ENCODE measurements at places on chromosomes 2 and 18.
A peak's percentile ranks its signal among the peaks of the same experiment; 100 is the strongest.

DNA sequence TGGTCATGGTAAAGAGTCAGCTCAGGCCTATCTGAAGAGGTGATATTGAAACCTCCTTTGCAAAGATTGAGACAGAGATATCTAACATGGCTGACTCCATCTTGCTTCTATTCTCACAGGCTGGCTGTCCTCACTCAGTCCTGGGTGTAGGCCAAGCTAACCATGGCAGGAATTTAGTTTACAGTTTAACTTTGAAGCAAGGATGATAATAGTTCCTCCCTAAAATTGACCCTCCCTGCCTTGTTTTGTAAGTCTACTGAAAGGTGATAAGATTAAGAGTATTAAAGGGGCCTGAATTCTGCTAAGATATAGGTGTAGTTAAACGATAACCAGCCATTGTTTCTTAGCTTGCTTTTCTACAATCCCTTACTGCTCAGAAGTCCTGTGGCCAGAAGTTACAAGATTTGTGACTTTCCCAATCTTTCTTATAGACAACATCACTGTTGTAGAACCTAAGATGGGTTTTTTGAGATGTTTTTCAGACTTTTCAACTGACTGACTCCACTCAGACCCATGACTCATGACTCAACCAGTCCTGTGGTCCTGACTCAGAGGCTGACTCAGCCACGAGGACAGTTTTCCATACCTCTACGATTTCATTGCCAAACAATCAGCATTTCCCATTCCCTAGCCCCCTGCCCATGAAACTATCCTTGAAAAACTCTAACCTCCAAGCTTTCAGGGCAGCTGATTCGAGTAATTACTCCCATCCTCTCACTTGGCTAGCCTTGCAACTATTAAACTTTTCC, 195.7 kb upstream of the SESTD1 start:
- DNase-seq, result peak; percentile 34

GRCh38 chr2:199751492-199752120, 99.4 kb downstream of the FTCDNL1 start:
- no peak for DNase-seq

- no peak for DNase-seq
Observed at GRCh38 chr2:11371092-11371937, 26.9 kb upstream of the ROCK2 start.

- DNase-seq, result no peak
Observed at GRCh38 chr2:112310906-112311305, 35.5 kb downstream of the ZC3H6 start.

GRCh38 chr2:240513549-240514287, 44.1 kb downstream of the ANKMY1 start:
- DNase-seq, result peak; percentile 84

GRCh38 chr18:9868857-9869714, 16.7 kb upstream of the TXNDC2 start:
- no peak for DNase-seq

- DNase-seq, result no peak
Observed at GRCh38 chr2:77028032-77028600, 494.1 kb downstream of the LRRTM4 start.

DNA sequence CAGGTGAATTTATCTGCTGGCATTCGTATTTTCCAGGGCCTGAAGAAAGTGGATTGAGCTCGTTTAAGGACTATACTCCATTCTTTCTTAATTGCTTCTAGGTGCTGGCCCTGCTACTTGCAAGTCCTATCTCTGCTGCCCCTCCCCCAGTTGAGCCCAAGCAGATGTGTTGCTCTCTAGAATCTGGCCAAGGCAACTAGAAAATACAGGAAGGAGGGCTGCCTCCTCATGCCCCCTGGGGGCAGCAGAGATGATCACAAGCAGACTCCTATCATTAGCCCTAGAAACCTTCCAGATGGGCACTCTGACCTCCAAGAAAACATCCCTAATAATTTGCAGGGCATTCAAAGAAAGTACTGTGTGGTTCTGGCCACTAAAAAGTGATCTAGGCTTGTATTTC, 72.5 kb upstream of the CYP26B1 start:
- no peak for DNase-seq

GRCh38 chr18:37565101-37565976, at the start of gene CELF4:
TSS of gene CELF4 (minus strand) at chr18:37565798.
- DNase-seq, result no peak

GRCh38 chr2:105790461-105791149, 45.9 kb downstream of the NCK2 start:
- no peak for DNase-seq

- no peak for DNase-seq
Observed at GRCh38 chr2:236033462-236033861, 134.7 kb downstream of the GBX2 start.

DNA sequence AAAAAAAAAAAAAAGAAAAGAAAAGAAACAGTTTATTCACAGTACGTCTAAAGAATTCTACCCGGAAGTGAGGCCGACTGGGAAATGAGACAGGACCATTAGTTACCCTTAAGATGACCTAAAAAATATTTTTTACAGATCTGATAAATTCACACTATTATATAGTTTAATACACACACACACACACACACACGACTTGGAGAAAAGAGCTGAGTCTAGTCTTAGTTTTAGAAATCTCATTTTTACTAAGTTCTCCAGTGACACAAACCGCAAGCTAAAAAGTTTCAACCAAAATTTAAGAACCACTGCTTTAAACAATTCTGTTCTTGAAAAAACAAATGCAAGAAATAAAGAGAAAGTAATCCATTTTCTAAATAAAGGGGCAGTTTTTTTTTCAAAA, 27.1 kb downstream of the ST3GAL5 start:
- DNase-seq, result no peak

- DNase-seq, result no peak
Observed at GRCh38 chr2:99485824-99486223, 4.0 kb downstream of the REV1 start.

- DNase-seq, result no peak
Observed at GRCh38 chr2:70019096-70019495, 57.7 kb upstream of the ASPRV1 start.

DNA sequence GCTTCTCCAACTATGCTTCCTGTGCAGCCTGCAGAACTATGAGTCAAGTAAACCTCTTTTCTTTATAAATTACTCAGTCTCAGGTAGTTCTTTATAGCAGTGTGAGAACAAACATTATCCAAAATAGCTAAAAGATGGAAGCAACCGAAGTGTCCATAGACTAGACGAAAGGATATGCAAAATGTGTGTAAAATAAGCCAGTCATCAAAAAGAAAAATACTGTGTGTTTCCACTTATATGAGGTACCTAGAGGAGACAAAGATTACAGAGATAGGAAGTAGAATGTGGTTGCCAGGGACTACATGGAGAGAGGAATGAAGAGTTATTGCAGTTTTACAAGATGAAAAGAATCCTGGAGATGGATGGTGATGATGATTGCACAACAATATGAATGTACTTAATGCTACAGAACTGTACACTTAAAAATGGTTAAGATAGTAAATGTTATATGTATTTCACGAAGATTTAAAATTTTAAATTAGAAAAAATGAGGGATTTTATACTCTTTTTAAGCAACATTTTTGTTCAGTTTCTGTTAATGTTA, 99.3 kb upstream of the FN1 start:
- no peak for DNase-seq

DNA sequence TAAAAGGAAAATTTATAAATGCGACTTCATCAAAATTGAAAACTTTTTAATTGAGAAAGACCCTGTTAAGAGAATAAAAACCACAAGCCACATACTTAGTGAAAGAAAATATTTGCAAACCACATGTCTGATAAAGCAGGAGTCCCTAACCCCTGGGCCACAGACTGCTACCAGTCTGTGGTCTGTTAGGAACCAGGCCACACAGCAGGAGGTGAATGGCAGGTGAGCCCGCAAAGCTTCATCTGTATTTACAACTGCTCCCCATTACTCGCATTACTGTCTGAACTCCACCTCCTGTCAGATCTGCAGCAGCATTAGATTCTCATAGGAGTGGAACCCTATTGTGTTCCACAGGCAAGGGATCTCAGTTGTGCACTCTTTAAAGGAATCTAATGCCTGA, 95.5 kb upstream of the CRACDL start:
- DNase-seq, result no peak

- DNase-seq, result no peak
Observed at GRCh38 chr2:222296911-222297599, 1.7 kb downstream of the PAX3 start.

DNA sequence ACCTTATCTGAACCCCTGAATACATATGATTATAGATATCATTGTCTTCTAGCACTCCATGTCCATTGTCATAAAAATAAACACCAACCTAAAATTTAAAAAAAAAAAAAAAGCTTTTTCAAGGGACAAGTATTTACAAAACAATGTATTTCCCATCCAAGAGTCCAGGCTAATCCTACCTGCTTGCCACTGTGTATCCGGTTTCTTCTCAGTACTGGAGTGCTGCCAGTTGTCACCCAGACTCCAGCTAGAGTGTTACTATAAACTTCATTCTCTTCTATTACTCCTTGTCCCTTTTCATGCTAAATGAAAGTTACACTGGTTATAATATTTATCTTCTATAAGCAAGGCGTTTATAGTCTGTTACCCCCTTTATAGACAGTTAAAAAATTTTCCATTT, 35.8 kb downstream of the MSH6 start:
- no peak for DNase-seq
